ENCODE measurements at places on chromosomes 2 and 18. TPM values are rescaled to one million over a fixed set of nuclear protein-coding genes. Genes with fewer than 3 reads are reported as not detected.

GRHL1 gene
- not detected for total RNA-seq

BIN1 gene
- 22.2 TPM for total RNA-seq

GALNT13 gene
- 2.7 TPM for total RNA-seq

GLI2 gene
- total RNA-seq = 0.95 TPM

HNMT gene
- 52.0 TPM for total RNA-seq

CXCR1 gene
- not detected for total RNA-seq

ALLC gene
- total RNA-seq = not detected

CBLN2 gene
- 5.0 TPM for total RNA-seq

SLC11A1 gene
- total RNA-seq = 4.6 TPM

PIEZO2 gene
- total RNA-seq = 0.85 TPM

NEB gene
- total RNA-seq = 4.2 TPM

FRZB gene
- 4.4 TPM for total RNA-seq

SOX11 gene
- total RNA-seq = not detected

RAX gene
- total RNA-seq = not detected

HTR2B gene
- not detected for total RNA-seq

NEU2 gene
- total RNA-seq = not detected

PLGLB1 gene
- 7.9 TPM for total RNA-seq

THSD7B gene
- total RNA-seq = not detected

IL36G gene
- total RNA-seq = not detected

CTNNA2 gene
- 0.67 TPM for total RNA-seq

IL37 gene
- not detected for total RNA-seq

SH3RF3 gene
- 4.6 TPM for total RNA-seq

LINC00305 gene
- not detected for total RNA-seq

FHOD3 gene
- 0.53 TPM for total RNA-seq

SPAST gene
- 46.9 TPM for total RNA-seq

BAZ2B gene
- total RNA-seq = 142 TPM

NOP58 gene
- total RNA-seq = 72.9 TPM

PTPRN gene
- 0.88 TPM for total RNA-seq

LYPD6B gene
- 2.0 TPM for total RNA-seq

TOGARAM2 gene
- total RNA-seq = 0.09 TPM

DYNAP gene
- not detected for total RNA-seq

KIF1A gene
- total RNA-seq = 1.1 TPM

FBXO36 gene
- 0.94 TPM for total RNA-seq

L3MBTL4 gene
- 13.4 TPM for total RNA-seq

CCDC141 gene
- 6.1 TPM for total RNA-seq

SDC1 gene
- 180 TPM for total RNA-seq

CD28 gene
- total RNA-seq = 0.53 TPM

GNAL gene
- 7.4 TPM for total RNA-seq

PLEK gene
- total RNA-seq = 46.2 TPM

TMEM37 gene
- total RNA-seq = 186 TPM

All from Peyer's patch (tissue), 4 donors.